ENCODE measurements at places on chromosomes 6 and 20. TPM values are rescaled to one million over a fixed set of nuclear protein-coding genes. Genes with fewer than 3 reads are reported as not detected.
A peak's percentile ranks its signal among the peaks of the same experiment; 100 is the strongest.

- no peak overlapping the region for H3K4me3 ChIP-seq
- peaks cover 17% of the 10 kb centered on the region for H3K4me1 ChIP-seq
- no peaks in the 10 kb centered on the region for H3K27me3 ChIP-seq
- peaks cover 32% of the 10 kb centered on the region for H3K36me3 ChIP-seq
- H3K27ac ChIP-seq: no peak overlapping the region
- DNase-seq: no peak
These were observed 13.3 kb upstream of the MAP7 start for GRCh38 chr6:136563386-136564152.

GRCh38 chr6:10882657-10883171 lies 873 bp upstream of the GCM2 start:
- H3K4me3 ChIP-seq: no peak overlapping the region
- H3K4me1 ChIP-seq: peaks cover 15% of the 10 kb centered on the region
- no peak overlapping the region for H3K27ac ChIP-seq
- peaks cover 65% of the 10 kb centered on the region for H3K27me3 ChIP-seq

EDN3 gene
- not detected for total RNA-seq

- no peak for DNase-seq
- H3K36me3 ChIP-seq: no peaks in the 10 kb centered on the region
- H3K4me1 ChIP-seq: no peaks in the 10 kb centered on the region
- no peaks in the 10 kb centered on the region for H3K27me3 ChIP-seq
- no peak overlapping the region for H3K4me3 ChIP-seq
- no peak overlapping the region for H3K27ac ChIP-seq
These were observed 8.4 kb upstream of the NUS1 start for GRCh38 chr6:117666881-117667280.

GRCh38 chr20:41191562-41192500 lies 54.5 kb downstream of the PLCG1 start:
- H3K27me3 ChIP-seq: no peaks in the 10 kb centered on the region
- no peak overlapping the region for H3K4me3 ChIP-seq
- peaks cover 33% of the 10 kb centered on the region for H3K36me3 ChIP-seq

GRCh38 chr20:17417225-17417624 lies 114.0 kb downstream of the BFSP1 start:
- no peak overlapping the region for H3K4me3 ChIP-seq
- no peaks in the 10 kb centered on the region for H3K4me1 ChIP-seq
- no peaks in the 10 kb centered on the region for H3K36me3 ChIP-seq
- peaks cover 2% of the 10 kb centered on the region for H3K27me3 ChIP-seq
- DNase-seq: no peak

DNA sequence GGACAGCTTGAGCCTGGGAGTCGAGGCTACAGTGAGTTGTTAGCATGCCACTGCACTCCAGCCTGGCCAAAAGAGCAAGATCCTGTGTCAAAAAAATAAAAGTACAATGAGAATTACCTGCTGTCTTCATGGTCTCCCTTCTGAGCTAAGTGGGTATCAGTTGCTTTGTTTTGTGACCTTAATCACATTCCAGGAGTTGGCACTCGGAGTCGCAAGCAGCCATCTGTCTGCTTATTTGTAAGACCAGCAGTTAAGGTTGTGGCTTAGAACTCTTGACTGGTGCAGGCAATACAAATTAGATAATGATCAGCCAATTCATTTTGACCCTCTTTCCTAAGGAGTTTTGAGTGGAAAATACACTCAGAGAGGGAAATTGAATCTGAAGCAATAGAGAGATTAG lies 114.0 kb downstream of the MYO6 start:
- DNase-seq: no peak
- H3K27me3 ChIP-seq: no peaks in the 10 kb centered on the region
- no peak overlapping the region for H3K4me3 ChIP-seq
- H3K27ac ChIP-seq: no peak overlapping the region

TNFAIP3 gene
- 29.6 TPM for total RNA-seq

DNA sequence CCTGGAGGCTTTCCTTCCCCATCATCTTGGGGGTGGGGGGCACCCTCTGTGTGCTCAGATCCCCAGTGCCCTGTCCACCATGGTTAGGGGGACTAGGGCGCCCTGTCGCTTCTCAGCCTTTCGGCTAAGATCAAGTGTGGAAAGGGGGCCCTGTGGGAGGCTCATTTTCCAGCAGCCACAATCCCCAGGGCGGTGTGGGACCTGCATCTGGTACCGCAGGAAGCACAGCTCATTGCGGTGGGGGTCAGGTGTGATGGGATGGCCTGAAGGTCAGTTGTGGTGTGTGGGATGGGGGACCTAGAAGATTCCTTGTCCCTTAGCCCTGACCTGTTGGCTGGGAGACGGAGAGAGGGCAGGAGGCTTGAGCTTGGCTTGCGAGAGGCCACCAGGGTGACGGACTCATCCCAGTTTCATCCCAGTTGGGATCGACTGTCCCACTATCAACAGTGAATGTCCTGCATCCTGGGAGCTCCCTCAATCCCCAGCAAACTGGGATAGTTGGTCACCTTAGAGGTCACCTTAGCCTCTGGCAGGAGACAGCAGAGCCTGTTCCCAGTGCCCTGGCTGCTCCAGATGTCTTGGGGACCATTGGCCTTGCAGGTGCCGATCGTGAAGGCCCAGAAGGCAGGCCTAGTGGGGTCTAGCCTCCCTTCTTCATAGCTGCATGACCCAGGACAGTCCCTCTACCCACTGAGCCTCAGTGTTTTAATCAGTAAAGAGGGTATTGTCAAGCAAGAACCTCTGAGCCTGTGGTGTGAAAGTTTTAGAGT lies 64.5 kb upstream of the PMEPA1 start:
- DNase-seq: no peak
- H3K4me3 ChIP-seq: no peak overlapping the region
- H3K27ac ChIP-seq: no peak overlapping the region
- no peaks in the 10 kb centered on the region for H3K36me3 ChIP-seq

DNA sequence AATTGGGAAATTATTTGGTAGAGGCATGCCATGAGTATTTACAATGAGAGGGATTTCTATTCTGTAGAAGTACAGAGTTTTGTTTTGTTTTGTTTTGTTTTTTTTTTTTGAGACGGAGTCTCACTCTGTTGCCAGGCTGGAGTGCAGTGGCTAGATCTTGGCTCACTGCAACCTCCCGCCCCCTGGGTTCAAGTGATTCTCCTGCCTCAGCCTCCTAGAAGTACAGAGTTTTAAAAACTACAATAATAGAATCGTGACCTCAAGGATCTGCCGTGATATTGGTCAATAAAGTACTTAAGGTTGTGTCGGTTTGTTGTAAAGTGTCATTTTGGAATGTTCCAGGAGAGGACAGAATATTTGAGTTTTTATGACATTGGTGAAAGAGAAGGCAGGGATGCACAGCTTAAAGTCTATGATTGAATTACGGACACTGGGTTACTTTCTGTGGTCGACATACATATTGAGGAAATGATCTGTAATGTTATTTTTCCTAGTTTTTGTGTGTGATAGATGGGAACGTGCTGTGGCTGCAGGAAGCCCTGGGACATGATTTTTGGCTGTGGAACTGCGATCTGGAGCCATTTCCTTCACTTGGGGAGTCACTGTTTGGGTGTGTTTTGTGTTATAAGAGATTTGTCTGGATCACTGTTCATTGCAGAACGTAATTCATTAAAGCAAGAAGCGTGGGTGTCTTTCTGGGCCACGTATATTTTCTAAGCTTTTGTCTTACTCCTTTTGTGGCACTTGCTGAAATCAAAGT lies 59.6 kb downstream of the TIAM2 start:
- H3K27ac ChIP-seq: no peak overlapping the region
- no peaks in the 10 kb centered on the region for H3K36me3 ChIP-seq
- peaks cover 2% of the 10 kb centered on the region for H3K27me3 ChIP-seq
- H3K4me3 ChIP-seq: no peak overlapping the region
- H3K4me1 ChIP-seq: peaks cover 17% of the 10 kb centered on the region

RIPPLY2 gene
- not detected for total RNA-seq

- peaks cover 5% of the 10 kb centered on the region for H3K4me1 ChIP-seq
- no peak overlapping the region for H3K4me3 ChIP-seq
- peaks cover 24% of the 10 kb centered on the region for H3K27me3 ChIP-seq
- peak; percentile 37 for DNase-seq
- H3K36me3 ChIP-seq: no peaks in the 10 kb centered on the region
These were observed 3.6 kb upstream of the HINT3 start for GRCh38 chr6:125952764-125953501.

DNA sequence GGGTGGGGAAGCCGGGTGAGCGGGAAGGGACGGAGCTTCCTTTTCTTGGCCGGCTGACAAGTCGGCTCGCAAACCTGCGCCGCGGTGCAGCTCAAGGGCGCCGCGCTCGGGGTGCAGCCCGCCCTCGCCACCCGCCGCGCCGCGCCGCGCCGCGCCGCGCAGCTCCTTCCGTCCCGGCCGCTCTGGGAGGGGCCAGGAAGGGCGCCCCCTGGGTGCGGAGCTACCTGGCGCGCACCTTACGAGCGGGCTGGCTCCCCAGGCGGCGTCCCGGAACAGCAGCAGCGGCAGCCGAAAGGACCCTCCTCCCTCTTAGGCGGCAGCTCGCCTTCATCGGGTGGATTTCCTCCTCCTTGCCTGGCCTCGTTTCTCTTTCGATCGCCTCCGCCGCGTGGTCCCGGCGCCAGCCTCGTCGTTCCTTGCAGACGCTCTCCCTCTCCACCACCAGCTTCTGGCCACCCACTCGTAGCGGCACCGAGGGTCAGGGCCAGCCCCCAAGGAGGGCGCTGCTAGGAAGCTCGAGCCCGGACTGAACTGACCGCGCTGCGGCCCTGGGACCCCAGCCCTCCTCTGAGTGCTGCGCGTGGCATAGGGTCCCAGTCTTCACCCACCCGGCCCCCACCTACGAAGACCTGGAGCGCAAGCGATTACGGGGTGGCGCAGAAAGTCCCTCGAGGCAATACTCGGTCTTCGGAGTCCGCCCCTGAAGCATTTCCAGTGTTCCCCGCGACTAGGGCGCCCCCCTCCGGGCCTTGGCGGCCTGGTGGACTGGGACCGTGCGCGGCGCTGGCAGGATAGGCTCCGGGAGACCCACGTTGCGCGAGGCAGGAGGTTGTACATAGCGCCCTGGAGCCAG lies at the start of gene MAP3K5:
MAP3K5 (minus strand) TSS at position 68 of the 853 bp plus-strand sequence. CDS start 320 bp downstream, outside the sequence.
- peaks cover 35% of the 10 kb centered on the region for H3K4me1 ChIP-seq
- no peaks in the 10 kb centered on the region for H3K27me3 ChIP-seq
- peaks cover 23% of the 10 kb centered on the region for H3K36me3 ChIP-seq
- H3K4me3 ChIP-seq: peak within 1 kb of the TSS; percentile 96
- H3K27ac ChIP-seq: peak within 1 kb of the TSS; percentile 97

RBBP8NL gene
- total RNA-seq: not detected

DNA sequence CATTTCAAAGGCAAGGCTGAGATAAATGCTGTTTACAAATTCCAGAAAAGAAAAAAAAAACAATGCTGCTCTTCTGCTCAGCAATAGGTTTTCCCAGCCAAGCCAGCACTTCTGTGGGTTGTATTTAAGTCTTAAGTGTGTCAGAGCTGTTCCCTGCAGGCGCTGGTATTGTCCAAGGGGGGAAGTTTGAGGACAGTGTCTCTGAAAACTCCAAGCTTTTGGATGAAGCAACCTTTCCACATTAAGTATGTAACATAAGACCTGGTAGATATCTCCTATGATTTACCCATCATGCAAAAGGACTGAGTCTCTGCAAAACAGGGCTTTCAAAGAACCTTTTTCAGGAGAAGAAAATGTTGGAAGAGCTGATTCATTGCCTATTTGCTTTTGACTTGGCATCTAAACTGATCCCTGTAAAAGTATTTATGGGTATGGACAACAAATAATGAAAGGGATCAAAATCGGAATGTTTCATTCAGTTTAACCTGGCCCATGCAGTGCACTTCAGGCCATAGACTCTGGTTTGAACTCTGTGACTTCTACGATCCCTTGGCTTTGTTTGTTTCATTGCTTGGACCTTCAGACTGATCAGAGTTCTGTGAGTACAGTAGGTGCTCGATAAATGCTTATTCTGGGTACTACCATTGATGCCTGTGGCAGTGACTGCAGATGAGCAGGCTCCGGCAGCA lies 16.1 kb upstream of the PLG start:
- H3K36me3 ChIP-seq: no peaks in the 10 kb centered on the region
- H3K27me3 ChIP-seq: no peaks in the 10 kb centered on the region
- no peak for DNase-seq
- H3K4me1 ChIP-seq: no peaks in the 10 kb centered on the region
- H3K27ac ChIP-seq: no peak overlapping the region

LY6G6F gene
- not detected for total RNA-seq

DNA sequence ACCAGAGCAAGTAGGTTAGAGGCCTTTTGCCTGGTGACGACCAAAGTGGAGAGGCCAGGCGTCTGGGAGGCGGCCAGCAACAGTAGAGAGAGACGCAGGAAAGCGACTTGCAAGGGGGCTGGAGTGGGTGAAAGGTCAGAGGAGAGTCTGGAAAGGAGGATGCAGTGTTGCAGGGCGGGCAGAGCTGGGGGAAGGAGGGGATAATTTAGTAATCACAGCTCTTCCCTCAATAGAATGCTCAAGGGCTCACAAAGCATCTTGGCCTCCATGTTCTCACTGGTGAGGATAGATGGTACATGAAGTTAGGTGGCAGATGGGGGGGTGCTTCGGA lies 25.2 kb downstream of the TCF15 start:
- DNase-seq: no peak
- H3K27ac ChIP-seq: no peak overlapping the region
- H3K4me1 ChIP-seq: no peaks in the 10 kb centered on the region
- peaks cover 1% of the 10 kb centered on the region for H3K27me3 ChIP-seq

TCF15 gene
- not detected for total RNA-seq

DNA sequence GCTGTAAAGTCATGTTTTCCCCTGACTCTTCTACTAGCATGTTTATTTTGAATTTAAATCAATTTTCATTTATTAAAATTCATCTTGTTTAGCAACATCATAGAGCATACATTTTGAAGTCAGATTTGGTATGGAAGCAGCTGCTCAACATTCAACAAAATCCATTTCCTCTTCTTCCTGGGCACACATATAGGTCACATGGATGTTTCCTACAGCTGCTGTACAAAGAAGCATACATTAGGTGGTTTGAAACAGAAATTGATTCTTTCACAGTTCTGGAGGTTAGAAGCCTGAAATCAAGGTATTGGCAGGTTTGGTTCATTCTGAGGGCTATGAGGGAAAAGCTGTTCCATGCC lies 495.2 kb downstream of the RFPL4B start:
- no peaks in the 10 kb centered on the region for H3K36me3 ChIP-seq
- H3K27ac ChIP-seq: no peak overlapping the region
- no peak overlapping the region for H3K4me3 ChIP-seq
- no peak for DNase-seq

NFYA gene
- 32.3 TPM for total RNA-seq

DNA sequence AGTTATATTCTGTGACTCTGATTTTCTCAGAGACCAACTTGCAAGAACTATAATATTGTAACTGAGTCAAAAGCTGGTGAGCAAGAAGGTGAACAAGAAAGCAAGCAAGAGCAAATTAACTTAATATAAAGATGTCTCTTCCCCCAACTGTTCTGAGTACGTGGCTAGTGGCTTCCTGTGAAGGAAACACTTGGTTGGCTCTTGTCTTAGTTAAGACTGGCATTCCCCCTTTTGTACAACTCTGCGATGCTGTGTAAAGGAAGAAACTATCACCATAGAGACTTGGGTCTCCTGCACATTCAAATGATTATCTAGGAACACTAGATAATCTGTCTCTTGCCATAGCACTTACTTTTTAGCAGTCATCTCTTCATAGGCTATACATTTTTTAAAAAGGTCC lies 47.3 kb upstream of the TNFAIP3 start:
- DNase-seq: peak; percentile 53
- no peaks in the 10 kb centered on the region for H3K36me3 ChIP-seq
- peak overlapping the region; percentile 85 for H3K27ac ChIP-seq
- H3K27me3 ChIP-seq: no peaks in the 10 kb centered on the region
- H3K4me3 ChIP-seq: peak overlapping the region; percentile 6
- H3K4me1 ChIP-seq: peaks cover 77% of the 10 kb centered on the region

GRCh38 chr6:2542858-2543218 lies 207.9 kb downstream of the MYLK4 start:
- H3K4me1 ChIP-seq: peaks cover 20% of the 10 kb centered on the region
- H3K27ac ChIP-seq: peak overlapping the region; percentile 51
- peak overlapping the region; percentile 10 for H3K4me3 ChIP-seq
- peaks cover 73% of the 10 kb centered on the region for H3K27me3 ChIP-seq
- H3K36me3 ChIP-seq: no peaks in the 10 kb centered on the region

PROCR gene
- total RNA-seq: 1.2 TPM

ARFGEF3 gene
- 0.05 TPM for total RNA-seq

PERP gene
- total RNA-seq: 3.8 TPM

Data from activated CD8-positive, alpha-beta T cell treated with anti-CD3 and anti-CD28 coated beads, Interleukin-2, amount 10 ng/mL, durations not matched to agents 7 days and 5 days (primary cell).